ENCODE measurements at places on chromosomes 7 and 10.

GRCh38 chr10:74821501-74821900, 4.9 kb upstream of the KAT6B start:
- no peaks in the 10 kb centered on the region for H3K27me3 ChIP-seq
- H3K4me3 ChIP-seq: no peak overlapping the region
- H3K27ac ChIP-seq: no peak overlapping the region
- ATAC-seq: no peak

DNA sequence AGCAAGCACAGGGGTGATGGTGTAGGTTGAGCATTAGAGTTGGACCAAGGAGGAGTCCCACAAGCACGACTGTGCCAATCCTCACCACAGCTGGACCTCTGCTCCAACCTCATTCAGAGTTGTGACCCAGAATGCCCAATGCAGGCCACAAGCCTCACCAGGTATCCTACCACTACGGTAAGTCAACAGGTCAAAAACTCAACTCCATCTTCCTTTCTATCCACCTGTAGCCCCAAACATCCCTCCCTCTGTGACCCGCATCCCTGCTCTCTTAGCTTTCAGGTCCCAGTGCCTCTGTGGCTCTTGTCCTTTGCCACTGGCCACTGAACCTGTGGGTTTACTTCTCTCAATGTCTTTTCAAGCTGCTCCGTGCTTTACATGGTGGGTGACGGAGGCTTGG, 112.8 kb downstream of the PIP4K2A start:
- no peaks in the 10 kb centered on the region for H3K27me3 ChIP-seq
- H3K4me3 ChIP-seq: no peak overlapping the region
- ATAC-seq: no peak
- peak overlapping the region; percentile 79 for H3K27ac ChIP-seq

- ATAC-seq: no peak
- no peaks in the 10 kb centered on the region for H3K36me3 ChIP-seq
- H3K4me1 ChIP-seq: no peaks in the 10 kb centered on the region
- no peak overlapping the region for H3K27ac ChIP-seq
These were observed 124.5 kb downstream of the SEMA3E start for GRCh38 chr7:83524277-83525075.

- no peaks in the 10 kb centered on the region for H3K36me3 ChIP-seq
- H3K4me3 ChIP-seq: no peak overlapping the region
- H3K27me3 ChIP-seq: peaks cover 36% of the 10 kb centered on the region
- H3K27ac ChIP-seq: no peak overlapping the region
These were observed 24.2 kb downstream of the TSPAN15 start for GRCh38 chr10:69475433-69475830.

GRCh38 chr7:77587272-77587671, 50.2 kb downstream of the PTPN12 start:
- peaks cover 24% of the 10 kb centered on the region for H3K36me3 ChIP-seq
- H3K27ac ChIP-seq: no peak overlapping the region
- no peaks in the 10 kb centered on the region for H3K4me1 ChIP-seq
- H3K27me3 ChIP-seq: no peaks in the 10 kb centered on the region
- no peak overlapping the region for H3K4me3 ChIP-seq
- no peak for ATAC-seq

Measured in stimulated activated memory B cell treated with anti-CD40 and anti-IgM and Interleukin-4, amounts not matched to agents 10 μg/mL and 1 μg/mL and 100 μg/mL, for 72 hours (primary cell).